Germinal center (tissue), 1 donor: ENCODE measurements at places on chromosomes 6 and 20.

DNA sequence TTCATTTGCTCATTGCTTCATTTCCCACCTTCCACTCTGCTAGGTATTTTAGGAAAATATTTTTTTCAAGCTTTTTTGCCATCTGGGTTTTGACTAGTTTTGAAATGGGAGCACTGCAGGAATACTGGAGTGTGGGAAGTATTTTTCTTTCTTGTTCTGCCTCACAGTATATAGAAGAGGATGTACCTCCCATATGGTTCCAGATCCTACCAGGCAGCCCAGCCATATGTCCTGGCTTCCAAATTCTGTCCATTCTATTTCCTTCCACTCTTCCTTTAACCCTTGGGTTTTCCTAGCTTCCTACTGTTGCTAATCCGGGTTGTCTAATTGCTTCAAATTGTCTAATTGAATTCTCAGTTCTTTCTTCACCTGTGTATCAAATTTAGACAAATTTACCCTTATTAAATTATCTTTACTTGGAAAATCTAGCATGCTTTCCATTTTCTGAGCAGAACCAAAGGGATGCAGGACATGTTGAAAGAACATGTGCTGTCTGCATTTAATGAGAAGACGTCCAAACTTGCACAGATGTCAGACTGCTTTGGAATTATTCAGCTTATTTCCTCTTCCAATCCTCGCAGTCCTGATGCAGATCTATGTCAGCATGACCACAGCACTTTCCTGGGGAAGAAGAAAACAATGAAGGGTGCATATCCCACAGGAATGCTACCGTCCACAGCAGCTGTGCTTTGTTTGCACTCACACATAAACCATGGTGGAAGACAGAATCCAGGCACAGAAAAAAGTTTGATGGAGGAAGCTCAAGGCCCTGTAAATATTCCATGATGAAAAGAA lies 1273.9 kb upstream of the MAP3K7 start:
- DNase-seq = no peak

- no peak for DNase-seq
Observed at GRCh38 chr6:66230591-66230990, 523.6 kb upstream of the EYS start.

DNA sequence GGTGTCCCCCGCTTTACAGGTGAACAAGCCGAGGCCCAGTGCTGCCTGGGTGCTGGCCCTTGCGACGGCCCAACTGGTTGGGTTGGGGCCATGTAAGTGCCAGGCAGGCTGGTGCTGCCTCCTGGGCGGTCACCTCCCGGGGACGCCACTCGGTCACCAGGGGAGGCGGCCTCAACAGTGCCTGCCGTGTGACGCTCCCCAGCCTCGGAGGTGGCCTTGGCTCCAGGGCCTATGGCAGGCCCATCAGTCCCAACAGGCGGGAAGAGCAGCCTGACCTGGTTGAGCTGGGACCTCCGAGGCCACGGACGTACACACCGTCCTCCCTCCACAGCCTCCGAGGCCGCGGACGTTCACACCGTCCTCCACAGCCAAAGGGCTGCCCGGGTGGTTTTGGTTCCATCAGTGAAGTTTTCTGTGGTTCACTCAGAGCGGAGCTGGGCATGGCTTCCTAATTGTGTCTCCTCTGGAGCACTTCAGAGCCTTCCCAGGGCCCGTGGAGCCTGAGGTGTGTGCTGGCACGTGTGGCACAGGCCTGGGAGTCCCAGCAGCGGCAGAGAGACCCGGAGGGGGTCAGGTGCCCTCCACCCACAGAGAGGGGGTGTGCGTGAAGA lies 19.3 kb upstream of the SLCO4A1 start:
- DNase-seq = no peak

DNA sequence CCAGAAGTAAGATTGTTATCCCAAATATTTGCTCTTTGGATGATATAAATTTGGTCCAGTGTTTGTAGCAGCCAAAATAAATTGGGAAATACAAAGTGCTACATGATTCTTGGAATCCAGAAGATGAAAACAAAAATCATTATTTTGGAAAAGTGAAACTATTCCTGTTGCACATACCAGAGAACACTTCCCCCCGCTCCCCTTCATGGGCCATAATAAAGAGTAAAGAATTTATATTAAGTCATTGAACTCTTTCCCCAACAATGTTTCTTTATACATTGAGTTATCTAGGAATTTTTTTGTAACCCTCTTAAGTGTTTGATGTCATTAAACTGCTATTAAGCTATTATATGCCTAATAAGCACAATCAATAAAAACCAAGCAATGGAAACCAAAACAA lies 490.4 kb upstream of the HS3ST5 start:
- DNase-seq = no peak

DNA sequence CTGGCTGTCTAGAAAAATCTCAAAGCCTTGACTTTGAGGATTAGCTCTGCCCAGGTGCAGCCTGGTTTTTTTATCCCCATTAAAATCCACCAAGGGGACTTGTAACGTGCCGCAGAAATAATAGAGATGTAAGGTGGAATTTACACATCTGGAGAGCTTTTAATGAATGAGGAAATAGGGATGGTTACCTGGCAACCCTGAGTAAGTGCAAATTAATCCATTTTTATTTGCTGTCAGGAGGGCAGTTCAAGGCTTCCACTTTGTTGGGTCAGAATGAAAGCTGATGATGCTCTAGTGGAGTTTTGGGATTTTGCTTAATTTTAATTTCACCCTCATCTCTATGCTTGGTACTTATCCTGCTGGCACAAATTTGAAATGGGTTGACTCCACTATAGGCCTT lies 163.4 kb upstream of the CEP162 start:
- DNase-seq = no peak

GRCh38 chr6:169960003-169960344 lies 208.6 kb downstream of the ERMARD start:
- no peak for DNase-seq

GRCh38 chr20:56430461-56430860 lies 18.4 kb downstream of the CASS4 start:
- DNase-seq = no peak

DNA sequence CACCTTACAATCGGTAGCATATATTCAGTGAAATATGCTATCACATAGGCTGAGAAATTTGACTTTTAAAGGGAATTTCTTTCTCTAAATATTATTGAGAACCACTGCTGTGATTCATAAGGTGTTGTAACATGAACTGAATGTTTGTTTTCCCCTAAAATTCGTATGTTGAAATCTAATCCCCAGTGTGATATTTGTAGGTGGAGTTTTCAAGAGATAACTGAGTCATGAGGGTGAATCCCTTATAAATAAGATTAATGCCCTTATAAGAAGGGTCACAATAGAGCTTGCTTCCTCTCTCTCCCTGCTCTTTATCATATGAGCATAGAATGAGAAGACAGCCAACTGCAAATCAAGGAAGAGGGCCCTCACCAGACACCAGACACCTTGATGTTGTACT lies 64.8 kb downstream of the LMBRD1 start:
- DNase-seq = no peak

GRCh38 chr6:158517581-158517980 lies 42.3 kb upstream of the TMEM181 start:
- DNase-seq = no peak
